Smooth muscle cell of trachea (primary cell): ENCODE measurements at places on chromosomes 7 and 10. TPM values are rescaled to one million over a fixed set of nuclear protein-coding genes. Genes with fewer than 3 reads are reported as not detected.

LIPN gene
- not detected in 2 replicates for total RNA-seq

CCDC172 gene
- not detected in 2 replicates for total RNA-seq

C10orf53 gene
- not detected in 2 replicates for total RNA-seq

SFTPD gene
- not detected in 2 replicates for total RNA-seq

RNF32 gene
- 4.1 and 7.7 TPM in 2 replicates for total RNA-seq

CDHR1 gene
- total RNA-seq = not detected in 2 replicates

DDX56 gene
- total RNA-seq = 43.6 and 57.7 TPM in 2 replicates

LLCFC1 gene
- not detected in 2 replicates for total RNA-seq

HOXA5 gene
- 10.8 and 16.7 TPM in 2 replicates for total RNA-seq

NSUN6 gene
- total RNA-seq = 8.9 and 13.5 TPM in 2 replicates

CPA2 gene
- not detected in 2 replicates for total RNA-seq

ZNF365 gene
- 2.9 and 3.8 TPM in 2 replicates for total RNA-seq

ENTPD1 gene
- total RNA-seq = 0.50 and 1.6 TPM in 2 replicates

RBM28 gene
- 11.4 and 13.4 TPM in 2 replicates for total RNA-seq

UTF1 gene
- total RNA-seq = not detected in 2 replicates

SSC4D gene
- total RNA-seq = 0.33 and 0.73 TPM in 2 replicates

OR9A2 gene
- total RNA-seq = not detected in 2 replicates

PARG gene
- 27.5 and 39.0 TPM in 2 replicates for total RNA-seq

ATP6V0A4 gene
- not detected in 2 replicates for total RNA-seq

PNLIPRP1 gene
- not detected in 2 replicates for total RNA-seq

NPY4R gene
- total RNA-seq = 0.17 TPM in 1 of 2 replicates, not detected in the other

PDK4 gene
- total RNA-seq = 0.29 and 0.66 TPM in 2 replicates

COL1A2 gene
- 5,033 and 9,631 TPM in 2 replicates for total RNA-seq

RAB19 gene
- total RNA-seq = not detected in 2 replicates

NRCAM gene
- 0.50 and 1.5 TPM in 2 replicates for total RNA-seq

TAS2R4 gene
- 0.58 and 1.7 TPM in 2 replicates for total RNA-seq

PTPRN2 gene
- total RNA-seq = 0.29 and 0.50 TPM in 2 replicates

PVRIG gene
- total RNA-seq = 0.17 TPM in 1 of 2 replicates, not detected in the other

CYP2C19 gene
- not detected in 2 replicates for total RNA-seq

CFAP46 gene
- total RNA-seq = 0.50 and 1.5 TPM in 2 replicates

TFR2 gene
- total RNA-seq = 0.33 TPM in 1 of 2 replicates, not detected in the other

LRRC18 gene
- total RNA-seq = under 0.01 and 0.29 TPM in 2 replicates

ALOX5 gene
- not detected in 2 replicates for total RNA-seq

CLCN1 gene
- not detected in 2 replicates for total RNA-seq

FAM25C gene
- not detected in 2 replicates for total RNA-seq

CPEB3 gene
- 0.66 and 0.73 TPM in 2 replicates for total RNA-seq

HABP2 gene
- total RNA-seq = not detected in 2 replicates

CADPS2 gene
- total RNA-seq = 25.3 and 29.1 TPM in 2 replicates

IDE gene
- total RNA-seq = 22.8 and 24.3 TPM in 2 replicates

SPDYE5 gene
- total RNA-seq = not detected in 2 replicates

PDZD7 gene
- 1.6 and 2.5 TPM in 2 replicates for total RNA-seq
